ENCODE measurements at places on chromosomes 7 and 10.
A peak's percentile ranks its signal among the peaks of the same experiment; 100 is the strongest.

GRCh38 chr10:119680050-119680449 lies 28.9 kb downstream of the BAG3 start:
- DNase-seq = no peak

GRCh38 chr7:29287366-29287765 lies 92.8 kb downstream of the CHN2 start:
- no peak for DNase-seq

DNA sequence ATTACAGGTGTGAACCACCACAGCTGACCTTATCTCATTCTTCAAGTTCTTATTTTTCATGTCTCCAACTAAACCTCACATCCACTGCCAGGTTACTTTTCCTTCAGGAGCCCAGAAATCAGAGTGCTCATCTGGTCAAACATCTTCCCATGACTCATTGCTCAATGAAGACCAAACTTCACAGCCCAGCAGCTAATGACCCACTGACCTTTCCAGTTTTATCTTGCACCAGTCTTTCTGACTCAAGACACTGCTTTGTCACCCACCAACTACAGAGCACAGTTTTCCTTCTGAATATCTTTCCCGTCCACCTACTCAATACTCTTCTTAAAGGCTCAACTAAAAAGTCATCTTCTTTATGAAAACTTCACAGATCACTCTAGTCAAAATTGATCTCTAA lies 245.1 kb downstream of the CHCHD3 start:
- no peak for DNase-seq

- no peak for DNase-seq
Observed at GRCh38 chr10:58913717-58914116, 262.7 kb upstream of the PHYHIPL start.

- DNase-seq = peak; percentile 44
Observed at GRCh38 chr10:43304687-43305333, 37.9 kb upstream of the RASGEF1A start.

DNA sequence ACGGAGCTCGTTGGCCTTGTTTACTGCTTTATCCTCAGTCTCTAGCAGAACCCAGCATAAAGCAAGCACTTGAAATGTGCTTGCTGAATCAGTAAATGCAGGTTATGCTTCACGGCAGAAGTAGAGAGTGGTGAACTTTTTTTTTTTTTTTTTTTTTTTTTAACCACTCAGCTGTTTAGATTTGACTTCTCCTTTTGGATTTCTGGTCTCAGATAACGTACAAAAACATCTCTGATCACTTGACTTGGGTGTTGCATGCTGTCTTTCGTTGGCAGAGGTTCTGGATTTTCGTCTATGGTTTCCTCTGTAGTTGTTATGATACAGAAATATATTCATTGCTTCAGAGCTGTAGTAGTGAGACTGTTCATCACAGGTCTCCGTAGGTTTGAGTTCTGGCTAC lies 242.5 kb upstream of the HABP2 start:
- DNase-seq = no peak

DNA sequence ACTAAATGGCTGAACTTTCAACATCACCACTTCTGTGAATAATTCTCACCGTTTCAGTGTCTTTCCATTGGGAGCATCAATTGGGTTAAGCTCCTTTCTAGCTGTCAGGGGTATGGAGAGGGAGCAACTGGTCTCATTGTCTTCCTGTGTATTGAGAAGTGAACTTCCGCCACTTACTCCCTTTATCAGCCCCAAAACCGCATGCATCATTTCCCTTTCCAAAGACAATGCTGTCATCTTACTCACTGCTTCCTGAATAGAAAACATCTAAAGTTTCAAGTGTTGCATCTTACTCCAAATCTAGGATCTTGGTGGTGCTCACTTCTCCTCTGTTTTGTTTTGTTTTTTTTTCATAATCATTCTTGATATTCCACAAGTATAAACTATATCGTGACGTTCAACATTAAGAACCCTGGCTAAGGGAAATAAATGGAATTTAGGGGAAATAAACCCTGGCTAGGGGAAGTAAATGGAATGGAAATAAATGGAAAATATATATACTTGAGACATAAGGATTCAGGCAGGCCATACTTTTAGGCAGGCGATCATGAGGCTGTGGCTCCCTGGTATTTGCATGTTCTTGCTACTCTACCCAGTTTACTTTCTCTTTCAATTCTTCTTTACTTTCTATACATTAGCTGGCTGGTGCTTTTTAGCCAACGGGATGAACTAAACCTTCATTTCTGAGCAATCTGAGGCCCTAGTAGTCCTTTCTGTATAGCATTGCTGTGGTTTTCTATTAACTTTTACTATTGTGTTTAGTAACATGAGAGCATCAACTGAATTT lies 371.9 kb downstream of the BMPER start:
- DNase-seq = no peak

DNA sequence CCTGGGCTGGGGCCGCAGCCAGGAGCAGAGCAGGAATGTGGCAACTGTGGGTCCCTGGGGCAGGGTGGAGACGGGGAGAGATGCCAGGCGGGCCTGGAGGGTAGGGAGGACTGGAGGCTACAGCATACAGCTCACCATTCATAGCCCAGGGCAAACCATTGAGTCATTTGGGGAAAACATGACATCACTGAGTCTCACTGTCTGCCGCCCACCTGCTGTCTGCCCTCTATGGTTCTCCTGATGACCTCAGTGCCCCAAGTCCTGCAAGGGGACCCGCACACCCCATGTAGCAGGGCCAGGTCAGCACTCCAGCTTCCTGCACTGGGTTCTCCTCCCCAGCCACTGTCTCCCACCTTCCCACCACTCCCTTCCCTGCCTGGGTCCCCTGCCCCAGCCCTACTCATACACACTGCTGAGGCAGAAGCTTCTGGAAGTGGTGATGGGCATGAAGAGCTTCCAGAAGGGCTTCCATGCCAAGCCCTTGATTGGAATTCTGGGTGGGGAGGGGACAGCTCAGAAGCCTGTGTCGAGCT lies 10.4 kb downstream of the CHST3 start:
- DNase-seq = no peak

DNA sequence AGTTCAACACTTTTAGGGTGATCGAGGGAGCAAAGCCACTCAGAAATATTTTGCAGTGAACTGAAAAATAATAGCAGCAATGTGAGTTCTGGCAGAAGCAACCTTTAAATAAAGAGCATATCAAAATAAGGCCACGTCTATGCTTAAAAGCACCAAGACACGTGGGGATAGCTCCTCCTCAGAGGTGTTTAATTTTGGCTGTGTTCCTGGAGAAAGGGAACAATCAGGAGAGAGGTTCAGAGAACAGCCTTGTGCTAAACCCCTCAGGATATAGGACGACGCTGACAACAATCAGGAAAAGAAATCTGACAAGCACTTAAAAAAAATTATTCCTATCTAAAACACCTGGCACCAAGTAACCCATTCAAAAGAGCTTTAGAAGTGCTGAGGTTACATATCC lies 471.9 kb upstream of the CELF2 start:
- DNase-seq = no peak

GRCh38 chr10:112842832-112843360 lies 107.2 kb upstream of the TCF7L2 start:
- DNase-seq = no peak

DNA sequence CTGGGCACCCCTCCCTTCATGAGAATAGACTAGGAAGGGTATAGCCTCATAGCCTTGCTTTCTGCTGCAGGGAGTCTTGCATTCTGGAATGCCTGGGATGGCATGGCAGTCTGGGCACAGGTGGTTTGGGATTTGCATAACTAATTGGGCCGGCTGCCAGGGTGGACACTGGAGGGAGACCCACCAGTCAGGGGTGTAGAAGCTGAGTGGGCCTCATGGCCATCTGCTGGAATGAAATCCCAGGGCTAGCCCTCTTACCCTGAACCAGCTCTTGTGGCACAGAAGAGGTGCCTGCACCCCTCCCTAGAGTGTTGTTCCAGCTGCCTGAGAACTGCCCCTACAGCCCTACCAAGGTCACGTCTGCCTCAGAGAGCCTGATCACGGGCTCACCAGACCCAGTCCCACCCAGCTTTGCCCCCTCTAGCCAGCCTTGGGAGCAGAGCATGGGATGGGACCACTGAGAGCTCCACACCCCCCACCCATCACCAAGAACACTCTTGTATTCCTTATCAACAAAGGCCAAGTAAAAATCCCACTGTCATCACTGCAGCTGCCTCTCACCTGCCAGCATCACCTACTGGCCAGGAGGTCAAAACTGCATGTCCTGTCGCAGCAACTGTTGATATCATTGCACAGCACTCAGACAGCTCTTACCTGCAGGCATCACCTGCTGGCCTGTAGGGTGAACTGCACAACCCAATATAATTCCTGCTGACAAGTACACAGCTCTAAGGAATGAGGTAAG lies 148.9 kb downstream of the ZEB1 start:
- DNase-seq = no peak

DNA sequence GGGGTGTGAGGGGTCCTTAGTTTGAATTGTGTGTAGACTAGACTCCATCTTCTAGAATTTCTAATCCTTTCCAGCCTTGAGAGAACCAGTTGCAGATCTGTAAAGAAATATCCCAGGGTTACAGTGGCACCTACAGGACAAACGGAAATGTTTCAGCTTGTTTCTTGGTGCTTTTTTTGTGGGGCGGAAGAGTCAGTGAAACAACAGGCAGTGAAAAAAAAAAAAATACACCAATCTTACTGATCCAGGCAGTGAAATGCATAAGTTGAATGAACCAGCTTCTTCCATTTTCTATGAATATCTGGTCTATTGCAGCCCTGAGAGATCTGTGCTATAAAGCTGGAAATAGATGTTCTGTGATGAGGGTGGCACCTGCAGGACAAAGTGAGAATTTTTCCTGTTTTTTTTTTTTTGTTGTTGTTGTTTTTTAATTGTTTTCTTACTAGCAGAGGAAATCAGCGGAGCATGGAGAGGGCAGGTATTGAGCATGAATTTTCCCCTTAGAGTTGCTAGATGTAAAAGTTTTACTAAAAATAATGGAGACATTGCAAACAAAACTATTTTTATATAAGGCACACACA lies 81.9 kb upstream of the DYNC1I1 start:
- no peak for DNase-seq

DNA sequence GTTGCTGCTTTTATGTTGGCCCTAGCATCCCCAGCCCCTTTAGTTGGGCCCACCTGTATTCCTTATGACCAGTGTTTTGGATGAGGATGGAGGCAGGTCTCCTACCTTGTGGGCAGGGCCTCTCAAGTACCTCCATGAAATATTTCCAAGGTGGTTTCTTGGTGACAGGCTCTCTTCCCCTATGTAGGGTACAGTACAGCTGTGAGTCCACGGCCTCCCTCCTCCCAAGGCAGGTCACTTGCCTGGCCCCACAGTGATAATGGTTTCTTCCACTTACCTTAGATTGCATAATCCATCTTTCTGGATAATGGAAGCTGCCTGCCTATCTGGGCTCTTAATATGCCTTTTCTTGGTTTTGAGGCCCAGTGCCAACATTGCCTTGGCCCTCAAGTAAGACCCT lies 110.4 kb downstream of the NT5C2 start:
- DNase-seq = no peak

DNA sequence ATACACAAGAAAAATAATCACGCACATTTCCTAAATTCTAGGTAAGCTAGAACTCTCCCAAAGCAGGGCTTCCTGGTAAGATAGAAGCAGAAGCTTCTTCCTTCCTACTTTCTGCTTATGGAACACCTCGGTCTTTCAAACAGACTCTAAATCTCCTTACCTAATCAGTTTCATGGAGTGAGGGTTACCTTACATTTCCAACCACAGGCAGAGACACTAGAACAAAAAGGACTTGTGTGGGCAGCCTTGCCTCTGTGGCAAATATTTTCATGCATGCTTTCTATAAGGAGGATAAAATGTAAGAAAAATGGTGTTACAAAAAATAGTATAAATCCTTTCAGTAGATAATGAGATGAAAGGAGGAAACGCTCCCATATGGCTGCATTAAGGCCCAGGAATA lies 386.3 kb upstream of the SMIM30 start:
- no peak for DNase-seq

- no peak for DNase-seq
Observed at GRCh38 chr10:88962336-88962735, 9.8 kb upstream of the ACTA2 start.

GRCh38 chr10:95451568-95452524 lies 109.3 kb downstream of the SORBS1 start:
- DNase-seq = no peak

GRCh38 chr7:139730746-139731612 lies 46.8 kb downstream of the HIPK2 start:
- DNase-seq = peak; percentile 48

DNA sequence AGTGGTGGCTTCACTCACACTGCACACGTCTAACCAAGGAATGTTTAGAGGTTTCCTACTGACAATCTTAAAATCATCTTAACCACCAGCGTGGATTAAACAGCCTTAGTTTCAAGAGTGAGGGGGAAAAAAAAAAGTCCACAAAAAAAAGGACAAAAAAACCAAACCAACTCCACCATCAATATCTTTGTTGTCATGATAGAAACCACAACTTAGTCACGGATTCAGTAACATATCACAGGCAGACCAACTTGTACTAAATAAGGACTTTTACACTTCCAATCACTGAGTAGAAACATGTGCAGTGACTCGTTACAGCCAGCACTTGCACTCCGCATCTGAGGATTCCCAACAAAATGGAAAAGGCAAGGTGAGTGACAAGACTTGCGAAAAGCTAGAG lies 46.5 kb downstream of the FAM171A1 start:
- no peak for DNase-seq

DNA sequence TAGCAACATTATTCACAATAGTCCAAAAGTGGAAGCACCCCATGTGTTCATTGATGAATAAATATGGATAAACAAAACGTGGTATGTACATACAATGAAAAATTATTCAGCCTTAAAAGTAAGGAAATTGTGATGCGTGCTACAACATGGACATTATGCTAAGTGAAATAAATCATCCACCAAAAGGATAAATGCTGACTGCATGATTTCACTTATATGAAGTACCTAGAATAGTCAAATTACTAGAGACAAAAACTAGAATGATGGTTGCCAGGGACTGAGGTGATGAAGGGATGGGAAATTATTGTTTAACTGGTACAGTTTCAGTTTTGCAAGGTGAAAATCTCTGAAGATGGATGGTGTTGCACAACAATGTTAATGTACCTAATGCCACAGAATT lies 56.6 kb downstream of the THSD7A start:
- DNase-seq = no peak

DNA sequence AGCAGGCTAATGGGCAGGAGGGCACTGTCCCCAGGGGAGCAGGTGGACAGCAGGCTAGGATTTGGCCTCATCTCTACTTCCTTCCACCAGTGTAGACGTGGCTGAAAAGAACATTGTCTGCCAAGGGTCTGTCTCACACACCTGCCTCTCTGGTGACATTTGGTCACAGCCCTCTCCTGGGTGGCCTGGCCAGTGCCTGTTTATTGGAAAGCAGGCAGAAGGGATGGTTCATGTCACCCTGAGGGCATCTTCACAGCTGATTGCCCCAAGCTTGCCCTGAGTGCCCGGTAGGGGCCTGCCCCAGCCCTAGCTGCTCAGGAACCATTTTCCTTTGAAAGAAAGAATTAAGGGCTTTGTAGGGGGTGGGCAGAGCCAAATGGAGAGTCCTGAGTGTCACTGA lies 138.7 kb downstream of the C10orf105 start:
- no peak for DNase-seq

GRCh38 chr10:29529146-29529545 lies 105.6 kb downstream of the SVIL start:
- no peak for DNase-seq
